ENCODE measurements at places on chromosomes 2 and 18. TPM values are rescaled to one million over a fixed set of nuclear protein-coding genes. Genes with fewer than 3 reads are reported as not detected.

DNA sequence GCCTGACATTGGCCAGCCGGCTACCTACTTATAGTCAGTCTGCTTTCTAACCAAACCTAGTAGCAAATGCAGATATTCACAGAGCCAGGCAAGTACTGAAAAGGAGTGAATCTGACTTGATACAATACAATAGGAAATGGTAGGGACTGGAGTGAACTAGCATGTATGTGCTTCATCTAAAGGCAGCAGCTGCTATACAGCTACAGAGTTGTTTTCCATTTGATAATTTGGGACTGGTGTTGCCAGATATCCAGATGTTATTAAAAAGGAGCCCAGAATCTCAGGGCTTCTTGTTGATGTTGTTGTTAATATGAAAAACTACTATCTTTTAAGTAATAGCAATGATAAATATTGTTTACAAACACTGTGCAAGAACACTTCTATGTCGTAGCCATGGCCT is 159.4 kb downstream of the BABAM2 start:
- DNase-seq = no peak

DNA sequence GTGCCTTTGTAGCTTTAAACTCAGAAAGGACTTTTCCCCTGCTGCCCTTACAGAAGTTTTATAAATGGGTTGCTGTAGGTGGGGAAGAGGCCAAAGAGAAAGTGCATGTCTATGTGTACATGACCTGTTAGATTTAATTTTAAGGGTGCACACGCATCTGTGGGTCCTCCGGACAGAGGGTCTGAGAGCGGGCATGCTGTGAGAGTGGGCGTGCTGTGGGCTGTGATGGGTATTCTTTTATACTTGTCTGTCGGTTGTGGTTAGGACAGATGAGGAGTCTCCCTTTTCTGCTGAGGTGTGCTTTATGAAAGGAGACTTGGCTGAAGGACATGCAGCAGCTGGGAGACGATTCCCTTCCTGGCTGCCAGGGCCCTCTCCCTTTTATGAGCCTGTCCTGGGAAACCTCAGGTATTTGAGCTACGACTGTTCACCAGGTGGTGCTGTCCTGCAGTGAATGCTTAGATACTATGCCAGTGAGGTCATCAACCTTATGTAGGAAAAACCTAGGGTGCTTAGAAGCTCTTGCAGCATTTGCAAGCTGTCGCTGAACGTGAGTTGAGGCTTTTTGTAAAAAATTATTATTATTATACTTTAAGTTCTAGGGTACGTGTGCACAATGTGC is 67.5 kb downstream of the TANC1 start:
- no peak for DNase-seq

- DNase-seq = no peak
Measured at GRCh38 chr2:16034151-16034974, 94.0 kb downstream of the MYCN start.

DNA sequence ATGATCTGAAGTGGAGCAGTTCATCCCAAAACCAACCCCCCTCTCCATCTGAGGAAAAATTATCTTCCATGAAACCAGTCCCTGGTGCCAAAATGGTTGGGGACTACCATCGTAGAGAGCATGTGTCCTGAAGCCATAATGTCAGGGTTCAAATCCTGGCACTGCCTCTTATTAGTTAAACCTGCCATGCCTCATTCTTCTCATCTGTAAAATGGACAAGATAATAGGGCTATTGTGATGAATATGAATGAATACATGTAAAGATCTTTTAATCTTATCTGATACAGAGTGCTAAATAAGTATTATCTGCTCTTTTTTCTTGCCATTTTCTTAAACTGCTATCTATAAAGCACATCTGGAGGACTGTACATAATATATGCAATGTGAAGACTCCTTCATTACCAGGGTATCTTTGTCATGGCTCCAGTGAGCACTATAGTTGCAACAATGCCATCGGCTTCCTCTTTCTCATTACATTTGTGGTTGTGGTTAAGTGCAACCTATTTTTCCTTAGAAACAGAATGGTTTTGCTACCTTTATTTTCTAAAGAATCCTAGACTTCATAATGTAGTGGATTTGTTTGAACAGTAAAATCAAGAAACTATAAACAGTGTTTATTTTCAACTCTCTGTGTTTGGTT is 27.0 kb downstream of the MFSD6 start:
- no peak for DNase-seq

The STARD7 gene
- 163 TPM for total RNA-seq

The AFF3 gene
- 4.3 TPM for total RNA-seq

The NEB gene
- 0.29 TPM for total RNA-seq
